ENCODE measurements at places on chromosomes 3 and 15. TPM values are rescaled to one million over a fixed set of nuclear protein-coding genes. Genes with fewer than 3 reads are reported as not detected.

DNA sequence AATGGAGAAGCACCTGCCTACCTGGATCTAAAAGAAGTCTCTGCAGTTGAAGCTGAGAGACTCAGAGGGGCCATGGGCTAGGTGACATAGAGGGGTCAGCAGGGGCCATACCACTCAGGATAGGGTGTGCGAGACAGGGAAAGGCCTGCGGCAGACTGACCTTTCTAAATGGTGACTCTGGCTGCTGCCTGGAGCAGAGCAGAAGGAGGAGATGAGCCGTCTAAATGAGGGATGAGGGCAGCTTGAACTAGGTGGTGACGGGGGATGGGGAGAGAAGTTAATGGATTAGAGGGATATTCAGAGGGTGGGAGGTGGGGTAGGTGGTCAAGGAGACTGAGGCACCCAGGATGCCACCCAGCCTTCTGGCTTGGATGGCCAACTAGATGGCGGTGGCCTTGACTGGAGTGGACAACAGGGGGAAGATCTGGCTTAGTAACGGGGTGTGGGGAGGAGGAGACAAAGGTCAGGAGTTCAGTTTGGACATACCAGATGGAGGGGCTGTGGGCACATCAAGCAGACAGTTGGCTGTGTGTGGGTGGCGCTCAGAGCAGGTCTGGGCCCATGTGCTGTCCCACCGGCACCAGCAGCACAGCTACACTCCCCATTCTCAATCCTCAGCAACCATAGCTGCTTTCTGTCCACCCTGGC lies 3.2 kb upstream of the ITIH1 start:
- no peak for ATAC-seq

- ATAC-seq = no peak
Measured at GRCh38 chr15:99727330-99727729, 5.9 kb downstream of the LYSMD4 start.

DNA sequence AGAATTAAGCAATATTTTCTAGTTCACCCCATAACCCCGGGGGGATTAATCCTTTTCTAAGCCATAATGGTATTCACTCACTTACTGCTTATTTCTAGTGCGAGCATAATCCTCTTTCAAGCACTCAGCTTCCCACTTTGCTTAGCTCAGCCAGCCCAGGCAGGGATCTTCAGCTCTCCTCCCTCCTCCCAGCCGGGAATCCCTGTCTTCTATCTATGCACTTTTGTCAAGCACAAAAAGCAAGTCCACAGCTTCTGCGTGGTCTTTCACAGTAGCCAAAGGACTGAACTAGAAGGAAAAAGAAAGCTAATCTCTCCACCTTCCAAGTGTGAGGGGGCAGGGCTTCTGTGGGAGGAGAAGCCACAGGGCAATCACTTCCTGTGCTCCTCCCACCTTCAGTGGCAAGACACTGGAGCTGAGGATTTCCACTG lies 62.8 kb downstream of the PEX5L start:
- no peak for ATAC-seq

The SUCLG2 gene
- total RNA-seq = 42.5 TPM

DNA sequence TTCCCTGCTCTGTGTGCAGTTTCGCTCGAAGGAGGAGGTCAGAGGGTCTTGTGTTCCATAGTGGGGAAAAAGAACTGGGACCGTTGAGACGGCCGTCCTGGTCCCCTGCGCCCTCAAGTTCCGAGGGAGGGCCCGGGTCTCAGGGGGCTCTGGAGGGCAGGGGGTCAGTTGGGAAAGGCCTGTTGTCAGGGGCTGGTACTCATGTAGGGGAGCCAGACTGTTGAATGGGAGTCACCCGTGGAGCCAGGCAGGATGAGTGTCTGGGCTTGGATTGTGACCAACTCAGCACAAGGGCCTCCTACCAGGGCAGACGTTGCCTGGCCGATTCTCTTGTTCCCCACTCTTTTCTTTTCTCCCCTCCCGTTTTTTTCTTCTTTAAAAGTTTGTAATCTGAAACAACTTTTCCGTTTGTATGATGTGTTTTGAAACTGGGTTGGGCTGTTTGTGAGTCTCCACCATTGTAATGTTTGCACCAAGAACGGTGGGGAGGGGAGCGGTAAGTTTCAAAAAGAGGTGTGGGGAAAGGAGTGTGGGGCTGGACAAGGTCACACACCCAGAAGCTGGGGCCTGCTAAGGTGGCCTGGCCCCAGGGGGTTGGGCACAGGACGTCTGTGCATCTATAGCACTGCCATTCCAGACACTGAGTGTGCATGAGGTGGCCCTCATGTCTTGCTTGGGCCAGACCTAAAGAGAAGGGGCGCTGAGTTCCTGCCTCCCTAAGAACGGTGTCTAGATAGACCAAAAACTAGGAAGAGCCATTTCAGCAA lies 1.1 kb downstream of the CMTM7 start:
- ATAC-seq = peak; percentile 54

- ATAC-seq = no peak
Measured at GRCh38 chr15:90987561-90988141, 6.7 kb downstream of the PRC1 start.

- ATAC-seq = peak; percentile 44
Measured at GRCh38 chr3:14423197-14423743, 20.9 kb downstream of the SLC6A6 start.

DNA sequence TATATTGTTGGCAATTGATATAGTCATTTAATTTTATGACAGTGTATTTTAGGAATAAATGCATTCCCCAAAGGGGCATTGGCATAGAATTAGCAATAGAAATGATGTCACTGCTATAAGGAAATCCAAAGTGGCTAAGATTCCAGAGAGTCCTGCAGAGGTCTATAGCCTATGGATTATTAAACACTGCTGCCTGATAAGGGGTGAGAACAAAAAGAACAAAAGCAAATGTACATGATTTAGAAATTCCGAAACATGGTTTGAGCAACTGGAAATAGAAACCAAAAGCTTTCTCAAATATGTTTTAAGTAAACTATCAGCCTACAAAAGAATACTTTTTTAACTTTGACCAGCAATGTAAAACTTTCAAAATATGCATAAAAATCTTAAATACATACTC lies 280.1 kb upstream of the RASGRP1 start:
- no peak for ATAC-seq
